Glutamatergic neuron (in vitro differentiated cells): ENCODE measurements at places on chromosomes 1 and 21. TPM values are rescaled to one million over a fixed set of nuclear protein-coding genes. Genes with fewer than 3 reads are reported as not detected.

DNA sequence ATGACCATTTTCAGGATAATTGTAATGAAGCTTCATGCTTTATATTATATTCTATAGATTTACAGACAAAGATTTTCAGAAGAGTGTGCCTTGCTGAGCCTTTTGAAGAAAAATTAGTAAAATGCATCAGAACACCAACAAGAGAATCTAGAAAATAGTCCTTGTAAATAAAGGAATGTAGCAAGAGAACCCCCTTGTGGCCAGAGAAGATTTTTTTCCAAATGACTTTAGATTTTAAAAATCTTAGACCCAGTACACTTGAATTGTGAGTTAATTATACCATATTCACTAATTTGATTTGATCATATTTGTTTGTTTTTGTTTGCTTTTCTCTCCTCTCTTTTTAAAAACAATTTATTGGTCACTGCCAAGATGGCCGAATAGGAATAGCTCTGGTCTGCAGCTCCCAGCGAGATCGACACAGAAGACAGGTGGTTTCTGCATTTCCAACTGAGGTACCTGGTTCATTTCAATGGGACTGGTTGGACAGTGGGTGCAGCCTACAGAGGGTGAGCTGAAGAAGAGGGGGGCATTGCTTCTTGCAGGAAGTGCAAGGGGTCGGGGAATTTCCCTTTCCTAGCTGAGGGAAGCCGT, 12.8 kb upstream of the IFI44L start:
- no peaks in the 10 kb centered on the region for H3K36me3 ChIP-seq
- H3K27me3 ChIP-seq, result no peaks in the 10 kb centered on the region
- no peaks in the 10 kb centered on the region for H3K4me1 ChIP-seq
- no peak overlapping the region for H3K4me3 ChIP-seq

GRCh38 chr1:86394416-86394815, 1.7 kb downstream of the ODF2L start:
- H3K4me1 ChIP-seq, result peaks cover 8% of the 10 kb centered on the region
- no peaks in the 10 kb centered on the region for H3K36me3 ChIP-seq
- no peaks in the 10 kb centered on the region for H3K27me3 ChIP-seq
- no peak overlapping the region for H3K27ac ChIP-seq
- DNase-seq, result no peak
- peak overlapping the region; percentile 76 for H3K4me3 ChIP-seq

GRCh38 chr21:41848533-41848932, 30.6 kb downstream of the PRDM15 start:
- H3K4me3 ChIP-seq, result no peak overlapping the region
- H3K27me3 ChIP-seq, result no peaks in the 10 kb centered on the region

GRCh38 chr1:40868051-40868723, 6.0 kb upstream of the CITED4 start:
- no peak overlapping the region for H3K4me3 ChIP-seq
- no peaks in the 10 kb centered on the region for H3K4me1 ChIP-seq
- no peak overlapping the region for H3K27ac ChIP-seq
- H3K36me3 ChIP-seq, result peaks cover 7% of the 10 kb centered on the region
- DNase-seq, result no peak

GRCh38 chr1:228430243-228430642, 13.6 kb upstream of the TRIM17 start:
- no peaks in the 10 kb centered on the region for H3K36me3 ChIP-seq
- H3K27ac ChIP-seq, result no peak overlapping the region
- peaks cover 9% of the 10 kb centered on the region for H3K27me3 ChIP-seq
- no peak for DNase-seq

DNA sequence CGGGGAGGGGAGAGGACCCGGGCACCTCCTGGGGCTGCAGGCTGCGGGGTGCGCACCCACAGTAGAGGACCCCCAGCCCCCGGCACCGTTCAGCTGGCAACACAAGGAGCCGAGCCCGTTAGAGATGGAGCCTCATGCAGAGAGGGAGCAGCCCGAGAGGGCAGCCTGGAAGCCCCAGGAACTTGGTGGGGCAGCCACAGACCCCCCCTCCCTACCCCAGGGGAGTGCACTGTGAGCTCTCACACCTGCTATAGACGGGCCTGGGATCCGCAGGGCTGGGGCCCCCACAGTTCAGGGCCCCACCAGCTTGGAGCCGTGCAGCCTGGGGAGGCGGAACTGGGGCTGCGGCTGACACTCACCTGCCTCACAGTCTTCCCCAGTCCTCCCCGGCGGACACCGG, 47.0 kb downstream of the ARHGEF16 start:
- no peaks in the 10 kb centered on the region for H3K36me3 ChIP-seq
- no peak overlapping the region for H3K4me3 ChIP-seq
- no peaks in the 10 kb centered on the region for H3K4me1 ChIP-seq
- H3K27me3 ChIP-seq, result no peaks in the 10 kb centered on the region
- DNase-seq, result no peak

DNA sequence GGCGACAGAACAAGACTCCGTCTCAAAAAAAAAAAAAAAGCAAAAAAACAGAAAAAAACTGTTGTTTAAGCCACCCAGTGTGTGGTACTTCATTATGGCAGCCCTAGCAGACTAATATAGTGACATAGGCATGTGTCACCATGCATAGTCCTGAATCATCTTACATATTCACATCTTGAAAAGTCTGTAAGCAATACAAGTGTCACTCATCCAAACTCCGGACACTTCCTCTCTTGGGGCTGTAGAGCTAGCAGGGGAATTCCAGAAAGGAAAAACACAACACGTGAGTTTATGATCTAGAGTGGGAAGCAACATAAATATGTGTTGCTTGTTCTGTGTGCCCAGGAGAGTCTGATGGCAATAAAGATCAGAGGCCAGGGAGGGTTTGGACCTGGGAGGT, 81.6 kb upstream of the KCNE2 start:
- DNase-seq, result no peak
- no peaks in the 10 kb centered on the region for H3K4me1 ChIP-seq
- H3K4me3 ChIP-seq, result no peak overlapping the region
- H3K36me3 ChIP-seq, result peaks cover 24% of the 10 kb centered on the region
- H3K27ac ChIP-seq, result no peak overlapping the region

GRCh38 chr1:12052008-12052573, 11.0 kb upstream of the TNFRSF8 start:
- no peak for DNase-seq
- peaks cover 8% of the 10 kb centered on the region for H3K27me3 ChIP-seq
- peak overlapping the region; percentile 38 for H3K4me3 ChIP-seq
- H3K36me3 ChIP-seq, result no peaks in the 10 kb centered on the region
- H3K27ac ChIP-seq, result peak overlapping the region; percentile 28
- peaks cover 26% of the 10 kb centered on the region for H3K4me1 ChIP-seq

- H3K4me3 ChIP-seq, result peak overlapping the region; percentile 86
- H3K4me1 ChIP-seq, result peaks cover 51% of the 10 kb centered on the region
- peaks cover 28% of the 10 kb centered on the region for H3K27me3 ChIP-seq
- DNase-seq, result peak; percentile 52
- peak overlapping the region; percentile 41 for H3K27ac ChIP-seq
These were observed 2.4 kb upstream of the PROX1 start for GRCh38 chr1:213985209-213986019.

- H3K36me3 ChIP-seq, result no peaks in the 10 kb centered on the region
- peaks cover 10% of the 10 kb centered on the region for H3K4me1 ChIP-seq
- peak within 1 kb of the TSS; percentile 96 for H3K27ac ChIP-seq
- peak; percentile 100 for DNase-seq
- peak within 1 kb of the TSS; percentile 98 for H3K4me3 ChIP-seq
These were observed at the start of gene PIP5K1A for GRCh38 chr1:151198254-151199127. PIP5K1A (plus strand) TSS chr1:151198552; CDS start chr1:151198997, 445 bp downstream.

- no peaks in the 10 kb centered on the region for H3K36me3 ChIP-seq
- no peak for DNase-seq
- no peak overlapping the region for H3K4me3 ChIP-seq
- H3K27ac ChIP-seq, result no peak overlapping the region
These were observed 151.7 kb upstream of the ZNF648 start for GRCh38 chr1:182213163-182213562.

DNA sequence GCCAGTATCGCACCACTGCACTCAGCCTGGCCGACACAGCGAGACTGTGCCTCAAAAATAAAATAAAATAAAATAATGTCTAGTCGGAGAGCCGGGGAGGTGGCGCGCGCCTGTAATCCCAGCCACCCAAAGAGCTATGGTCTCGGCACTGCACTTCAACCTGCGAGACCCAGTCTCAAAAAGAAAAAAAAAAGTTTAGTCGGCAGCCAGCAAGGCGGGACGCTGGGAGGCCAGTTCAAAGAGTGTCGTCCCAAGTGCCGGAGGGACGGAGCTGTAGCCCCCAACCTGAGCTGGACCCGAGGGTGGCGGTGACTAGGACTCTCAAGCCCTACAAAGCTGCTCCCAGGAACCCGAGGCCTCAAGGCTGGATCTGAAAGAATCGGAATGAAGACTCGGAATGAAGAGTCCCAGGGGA, 632 bp upstream of the FALEC start:
- H3K4me1 ChIP-seq, result peaks cover 29% of the 10 kb centered on the region
- DNase-seq, result no peak
- peaks cover 8% of the 10 kb centered on the region for H3K27me3 ChIP-seq
- peak overlapping the region; percentile 95 for H3K4me3 ChIP-seq
- peak overlapping the region; percentile 90 for H3K27ac ChIP-seq

Gene CLCA1
- not detected for total RNA-seq

Gene TMEM125
- not detected for total RNA-seq

Gene F13B
- not detected for total RNA-seq

Gene PM20D1
- total RNA-seq, result not detected

Gene MEX3A
- 114 TPM for total RNA-seq
